ENCODE measurements at places on chromosomes 16 and 17.

DNA sequence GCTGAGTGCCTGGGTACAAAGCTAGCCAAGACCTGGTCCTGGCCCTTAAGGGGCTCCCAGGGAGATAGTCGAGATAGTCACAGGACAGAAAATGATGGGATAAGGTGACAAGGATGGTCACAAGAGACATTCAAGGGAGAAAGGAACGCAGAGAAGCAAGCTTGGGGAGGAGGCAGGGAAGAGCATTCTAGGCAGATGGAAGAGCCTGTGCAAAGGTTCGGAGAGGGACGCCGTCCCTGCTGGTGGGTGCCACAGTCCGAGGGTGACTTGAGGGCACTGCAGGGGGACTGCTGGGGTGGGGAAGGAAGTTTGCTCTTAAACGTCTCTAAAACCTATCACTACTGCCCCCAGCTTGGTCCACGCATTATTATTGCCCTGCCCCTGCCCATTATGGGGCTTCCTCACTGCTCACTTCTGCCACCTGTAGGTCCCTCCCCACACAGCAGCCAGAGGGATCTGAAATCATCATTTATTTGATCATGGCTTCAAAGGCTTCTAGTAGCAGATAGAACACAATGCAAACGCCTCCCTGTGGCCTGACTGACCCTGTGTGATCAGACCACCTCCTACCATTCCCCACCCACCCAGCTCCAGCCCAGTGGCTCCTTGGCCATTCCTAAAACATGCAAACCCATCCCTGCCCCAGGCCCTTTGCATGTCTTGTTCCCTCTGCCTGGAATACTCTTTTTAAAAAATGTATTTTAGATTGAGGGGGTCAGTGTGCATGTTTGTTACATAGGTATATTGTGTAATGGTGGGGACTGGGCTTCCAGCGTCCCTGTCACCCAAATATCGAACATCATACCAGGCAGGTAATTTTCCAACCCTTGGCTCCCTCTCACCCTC lies 60.3 kb downstream of the RMI2 start:
- peak; percentile 15 for DNase-seq

DNA sequence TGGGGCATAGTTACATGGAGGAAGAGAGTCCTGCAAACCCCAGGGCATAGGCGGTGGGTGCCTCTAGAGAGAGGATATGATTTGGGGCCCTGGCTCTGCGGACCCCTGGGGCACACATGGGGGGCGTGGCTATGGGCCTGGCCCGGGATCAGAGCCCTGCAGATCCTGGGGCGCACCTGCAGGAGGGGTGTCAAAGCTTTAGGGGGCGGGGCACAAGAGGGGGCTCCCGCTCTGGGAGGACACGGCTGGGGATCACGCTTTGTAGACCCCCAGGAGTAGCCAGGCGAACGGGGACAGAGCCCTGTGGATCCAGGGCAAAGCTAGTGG lies 497 bp downstream of the BCL7C start:
- no peak for DNase-seq

DNA sequence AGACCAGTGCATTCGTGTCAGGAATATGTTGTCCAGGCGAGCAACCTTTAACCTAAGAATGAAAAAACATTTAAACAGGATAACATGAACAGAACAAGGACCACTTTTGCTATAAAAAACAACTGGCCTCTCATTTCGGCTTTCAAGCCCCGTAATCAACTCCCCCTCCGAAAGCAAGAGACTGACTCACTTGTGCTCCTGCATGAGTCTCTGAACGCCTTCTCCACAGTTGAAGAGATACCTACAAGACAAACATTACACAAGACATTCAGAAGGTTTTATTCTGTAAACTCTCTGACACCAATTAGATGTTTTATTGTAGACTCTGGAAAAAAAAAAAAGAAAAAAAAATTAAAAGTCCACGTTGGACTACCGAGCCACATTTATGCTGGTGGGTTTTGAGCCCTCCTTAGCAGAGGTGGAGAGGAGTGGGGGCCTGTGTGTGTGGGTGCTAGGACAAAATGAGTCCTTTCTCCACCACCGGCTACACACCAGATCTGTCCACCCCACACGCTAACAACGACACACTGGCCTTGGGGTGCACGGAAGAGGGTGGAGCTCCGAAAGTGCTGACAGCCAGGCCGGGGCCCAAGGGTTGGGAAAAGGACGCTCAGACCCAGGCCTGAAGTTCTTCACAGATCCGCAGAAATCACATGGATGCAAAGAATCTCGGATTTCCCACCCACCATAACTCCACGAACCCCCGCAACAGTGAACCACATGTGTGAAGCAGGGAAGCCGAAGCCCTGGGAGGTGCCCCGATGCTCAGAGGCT lies 759 bp downstream of the ELAC2 start:
- DNase-seq: no peak

DNA sequence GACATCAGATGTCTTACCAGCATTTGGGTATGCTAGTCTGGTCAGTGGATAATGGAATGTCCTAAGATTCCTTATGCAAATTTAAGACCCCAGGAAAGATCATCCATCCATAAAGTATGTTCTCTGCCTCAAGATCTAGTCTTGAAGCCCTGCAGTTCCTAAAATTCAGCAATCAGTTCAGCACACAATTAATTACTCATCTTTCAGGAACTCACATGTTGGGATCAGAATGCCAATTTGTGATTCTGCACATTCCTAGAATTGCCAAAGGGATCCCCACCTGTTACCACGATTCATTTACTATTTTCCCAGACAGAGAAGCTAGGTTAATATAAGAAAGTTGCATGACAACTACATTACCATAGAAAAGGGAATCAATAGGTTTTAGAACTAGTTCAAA lies 3.2 kb downstream of the OR2C1 start:
- no peak for DNase-seq

- DNase-seq: no peak
These were observed 656.5 kb upstream of the SALL1 start for GRCh38 chr16:51807551-51807950.

- no peak for DNase-seq
These were observed 30.9 kb downstream of the CMTM3 start for GRCh38 chr16:66635406-66635805.

- peak; percentile 76 for DNase-seq
These were observed 30.0 kb upstream of the RNF43 start for GRCh38 chr17:58447039-58447975.

- no peak for DNase-seq
These were observed 83.3 kb upstream of the C16orf82 start for GRCh38 chr16:26983426-26983825.

DNA sequence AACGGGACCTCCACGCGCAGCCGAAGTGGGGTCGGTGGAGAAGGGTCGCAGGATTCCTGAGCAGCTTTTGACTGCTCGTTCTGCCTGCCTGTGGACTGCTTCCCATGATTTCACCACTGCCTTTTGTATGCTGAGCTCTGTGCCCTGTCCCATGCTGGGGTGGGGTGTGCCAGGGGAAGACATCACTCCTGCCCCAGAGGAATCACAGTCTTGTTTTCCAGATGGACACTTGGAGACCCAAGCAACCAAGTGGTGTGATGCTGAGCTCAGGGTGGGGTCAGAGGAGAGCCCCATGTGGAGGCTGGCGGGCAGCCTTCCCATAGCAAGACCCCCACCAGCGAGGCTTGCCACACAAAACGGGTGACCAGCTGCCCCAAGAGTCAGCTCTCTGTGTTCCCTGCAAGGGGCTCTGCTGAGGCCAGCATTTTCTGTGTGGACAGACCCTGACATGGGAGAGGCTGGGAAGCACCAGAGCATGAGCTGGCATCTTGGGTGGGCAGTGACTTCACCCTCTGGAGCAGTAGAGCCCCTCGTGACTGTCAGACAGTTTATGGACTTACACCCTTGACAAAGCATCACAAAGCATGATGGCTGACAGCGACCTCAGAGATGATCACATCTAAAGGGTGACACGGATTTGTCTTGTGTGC lies 111.9 kb downstream of the GNAO1 start:
- DNase-seq: no peak

- no peak for DNase-seq
These were observed 42.3 kb downstream of the CRLF3 start for GRCh38 chr17:30782206-30782605.

DNA sequence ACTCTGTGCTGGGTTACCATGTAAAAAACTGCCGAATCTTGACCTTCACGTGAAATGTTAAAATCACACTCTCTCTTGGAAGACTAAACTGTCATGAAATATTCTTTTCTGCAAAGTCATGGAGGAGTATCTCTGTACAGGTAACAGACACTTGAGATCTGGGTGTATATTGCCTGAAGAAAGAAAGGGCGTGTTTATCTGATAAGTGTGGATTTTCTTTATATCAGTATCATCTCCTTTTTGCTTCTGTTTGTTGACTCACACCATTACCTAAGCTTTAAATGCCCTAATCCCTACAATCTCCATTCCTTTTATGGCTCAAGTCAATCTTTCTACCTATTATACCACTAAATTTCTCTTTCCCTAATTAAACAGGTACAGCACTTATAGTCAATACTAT lies 673.2 kb upstream of the SOX9 start:
- no peak for DNase-seq

DNA sequence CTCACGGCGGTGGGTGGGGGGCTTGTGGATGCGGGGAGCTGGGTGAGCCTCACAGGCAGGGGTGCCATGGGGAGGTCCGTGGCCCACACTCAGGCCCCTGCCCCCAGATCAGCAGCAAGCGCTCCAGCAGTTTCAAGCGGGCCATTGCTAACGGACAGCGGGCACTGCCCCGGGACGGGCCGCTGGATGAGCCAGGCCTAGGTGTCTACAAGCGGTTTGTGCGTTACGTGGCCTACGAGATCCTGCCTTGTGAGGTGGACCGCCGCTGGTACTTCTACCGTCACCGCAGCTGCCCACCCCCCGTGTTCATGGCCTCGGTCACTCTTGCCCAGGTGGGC lies 1.1 kb downstream of the RHBDL1 start:
- DNase-seq: no peak

- no peak for DNase-seq
These were observed 180.8 kb downstream of the HS3ST3B1 start for GRCh38 chr17:14481664-14482063.

GRCh38 chr17:73211745-73212144 lies 18.9 kb downstream of the COG1 start:
- DNase-seq: no peak

DNA sequence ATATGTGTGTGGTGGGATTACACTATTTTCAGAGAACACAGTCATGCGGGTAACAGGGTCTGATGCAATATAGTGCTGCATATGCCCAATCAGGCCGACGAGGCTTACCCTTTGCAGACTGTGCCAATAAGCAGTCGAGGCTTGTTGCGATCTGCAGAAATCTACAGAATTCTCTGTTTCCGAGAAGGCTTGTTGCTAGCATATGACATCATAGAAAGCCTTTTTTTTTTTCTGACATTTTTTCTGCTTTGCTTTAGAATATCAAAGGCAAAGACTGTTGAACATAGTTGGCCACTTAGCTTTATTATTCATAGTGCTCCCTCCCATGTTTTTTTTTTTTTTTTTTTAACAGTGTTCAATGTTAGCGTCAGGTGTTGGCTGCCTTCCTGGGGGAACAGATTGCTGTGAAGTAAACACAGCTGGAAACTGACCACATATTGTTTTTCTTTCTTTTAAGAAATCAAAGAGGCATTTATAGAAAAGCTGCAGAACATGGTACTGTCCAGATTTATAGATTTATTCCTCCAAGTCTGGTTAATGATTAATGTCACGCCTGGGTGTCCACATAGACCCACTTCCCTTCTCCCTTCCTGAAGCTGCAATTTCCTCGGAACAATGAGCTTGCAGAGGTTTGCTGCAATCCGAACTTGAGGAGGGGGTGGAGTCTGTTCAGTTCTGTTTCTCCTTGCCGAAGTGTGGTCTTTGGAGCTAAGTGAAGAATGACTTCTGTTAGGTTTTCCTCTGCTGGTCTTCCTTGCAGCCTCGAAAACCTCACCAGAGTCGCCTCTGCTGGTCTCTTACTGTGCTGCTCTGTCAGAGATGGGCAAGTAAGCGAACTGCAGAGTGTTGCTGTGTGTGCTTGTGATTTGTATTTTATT lies 87.3 kb downstream of the MAP2K6 start:
- no peak for DNase-seq

DNA sequence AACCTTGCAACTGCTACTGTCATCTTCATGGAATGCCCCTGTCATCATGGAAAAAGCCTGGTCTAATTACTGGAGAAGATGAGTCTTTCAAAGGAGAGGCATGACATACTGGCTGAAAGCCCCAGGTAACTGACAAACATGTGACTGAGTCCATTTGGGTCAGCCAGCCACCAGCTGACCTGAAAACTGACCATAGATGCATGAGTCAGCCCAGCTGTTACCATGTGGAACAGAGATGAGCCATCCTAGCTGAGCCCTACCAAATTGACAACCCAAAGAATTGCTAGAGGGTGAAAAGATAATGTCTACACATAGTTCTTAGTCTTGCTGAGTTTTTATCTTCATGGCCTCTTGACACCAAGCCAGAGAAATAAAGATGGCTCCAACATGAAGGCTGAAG lies 311.8 kb downstream of the UTP18 start:
- no peak for DNase-seq

GRCh38 chr16:27718201-27719105 lies 168.5 kb downstream of the KATNIP start:
- peak; percentile 39 for DNase-seq

DNA sequence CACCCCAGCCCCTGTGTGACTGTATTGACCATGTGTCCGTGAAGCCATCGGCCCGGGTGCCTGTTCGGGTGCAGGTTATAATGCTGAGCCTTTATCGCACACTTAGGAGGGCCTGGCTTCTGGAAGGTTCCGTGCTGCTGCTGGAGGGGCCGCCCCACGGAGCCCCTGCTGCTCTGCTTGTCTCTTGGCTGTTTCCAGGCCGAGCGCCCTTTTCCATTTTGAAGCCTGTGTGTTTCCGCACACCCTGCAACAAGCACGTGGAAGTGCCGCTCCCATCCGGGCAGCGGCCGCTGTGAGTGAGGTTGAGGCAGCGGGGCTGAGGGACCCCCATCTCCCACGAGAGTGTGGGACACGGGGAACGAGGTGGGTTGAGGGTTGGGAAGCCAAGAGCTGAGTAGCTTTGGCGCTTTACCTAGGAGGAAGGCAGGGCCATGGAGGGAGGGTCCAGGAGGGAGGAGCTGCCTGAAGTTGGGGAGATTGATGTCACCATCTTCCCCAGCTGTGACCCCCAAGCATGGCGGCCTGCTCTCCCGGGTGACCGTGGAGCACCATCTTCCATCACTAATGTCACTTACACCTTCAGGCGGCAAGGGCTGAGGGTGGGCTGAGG lies 200.1 kb upstream of the GSE1 start:
- no peak for DNase-seq
